ENCODE measurements at places on chromosomes 3 and 15.

GRCh38 chr3:176970770-176971169 lies 226.5 kb downstream of the TBL1XR1 start:
- DNase-seq: no peak

DNA sequence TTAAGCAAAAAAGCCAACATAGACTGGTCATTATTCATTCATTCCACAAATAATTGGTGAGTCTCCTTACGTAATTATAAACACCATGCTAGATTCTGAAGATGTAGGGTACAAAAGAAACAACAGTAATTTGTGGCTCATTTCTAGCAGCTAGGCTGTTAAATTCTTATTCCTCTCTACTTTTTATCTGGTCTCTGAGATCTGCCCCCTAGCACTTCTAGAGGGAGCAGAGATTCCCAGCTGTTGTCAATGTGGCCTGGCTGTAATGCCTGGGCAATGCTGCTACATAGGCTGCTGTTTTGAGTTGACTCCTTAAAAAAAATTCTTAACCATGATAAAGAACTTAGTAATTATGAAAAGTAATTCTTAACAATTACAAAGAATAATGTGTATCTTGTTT lies 434.9 kb upstream of the THRB start:
- no peak for DNase-seq

GRCh38 chr3:71651625-71652024 lies 68.1 kb upstream of the FOXP1 start:
- no peak for DNase-seq

DNA sequence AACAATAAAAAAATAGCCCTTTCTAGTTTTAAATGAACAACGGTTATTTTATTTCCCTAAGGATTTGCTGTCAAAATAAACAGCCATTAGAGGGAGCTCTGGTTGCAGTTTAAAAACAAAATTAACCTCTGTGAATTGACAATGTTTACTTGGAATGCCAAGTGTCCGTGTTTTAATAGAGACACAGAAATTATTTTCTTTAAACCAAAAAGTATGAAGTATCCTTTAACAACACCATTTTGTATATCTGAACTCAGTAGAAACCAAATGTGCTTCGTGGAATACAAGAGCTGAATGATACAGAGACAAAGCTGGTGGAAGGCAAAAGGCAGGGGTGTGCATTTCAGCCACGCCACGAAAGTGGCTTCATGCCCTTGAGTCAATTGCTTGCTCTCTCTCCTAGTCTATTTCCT lies 74.4 kb downstream of the MOBP start:
- no peak for DNase-seq

- no peak for DNase-seq
These were observed 8.8 kb upstream of the MUC20 start for GRCh38 chr3:195711813-195712534.

DNA sequence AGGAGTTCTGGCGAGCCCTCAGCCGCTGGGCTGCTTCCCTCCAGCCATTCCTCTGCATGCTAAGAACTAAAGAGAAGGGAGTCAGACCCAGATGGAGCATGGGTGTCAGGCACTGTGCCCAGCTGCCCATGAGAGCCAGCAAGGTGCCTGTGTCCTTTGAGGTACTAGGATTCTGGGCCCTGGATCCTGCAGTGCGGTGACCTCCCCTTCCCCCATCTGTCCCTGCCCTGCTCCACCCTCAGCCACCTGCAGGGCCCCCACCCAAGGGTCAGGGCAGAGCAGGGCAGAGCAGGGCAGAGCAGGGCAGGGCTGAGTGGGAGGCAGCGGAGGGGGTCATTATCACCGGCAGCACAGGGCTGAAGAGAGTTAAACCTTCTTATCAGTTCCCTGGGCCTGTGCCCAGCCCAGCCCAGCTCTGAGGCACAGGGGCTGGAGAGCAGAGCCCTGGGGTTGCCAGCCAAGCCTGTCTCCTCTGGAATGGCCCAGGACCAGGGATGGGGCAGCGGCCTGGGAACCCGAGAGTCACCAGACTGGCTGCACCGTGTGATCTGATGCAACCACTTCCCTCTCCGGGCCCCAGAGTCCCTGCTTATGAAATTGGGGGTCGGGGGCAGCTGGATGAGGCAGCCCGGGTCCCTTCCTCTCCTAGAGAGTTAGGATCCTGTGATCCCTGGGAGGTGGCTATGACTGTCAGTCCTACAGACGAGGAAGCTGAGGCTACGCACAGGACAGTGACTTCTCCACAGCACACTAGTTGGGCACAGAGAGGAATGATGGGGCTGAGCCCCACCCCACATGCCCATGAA lies 17.3 kb downstream of the ZDHHC19 start:
- peak; percentile 72 for DNase-seq

DNA sequence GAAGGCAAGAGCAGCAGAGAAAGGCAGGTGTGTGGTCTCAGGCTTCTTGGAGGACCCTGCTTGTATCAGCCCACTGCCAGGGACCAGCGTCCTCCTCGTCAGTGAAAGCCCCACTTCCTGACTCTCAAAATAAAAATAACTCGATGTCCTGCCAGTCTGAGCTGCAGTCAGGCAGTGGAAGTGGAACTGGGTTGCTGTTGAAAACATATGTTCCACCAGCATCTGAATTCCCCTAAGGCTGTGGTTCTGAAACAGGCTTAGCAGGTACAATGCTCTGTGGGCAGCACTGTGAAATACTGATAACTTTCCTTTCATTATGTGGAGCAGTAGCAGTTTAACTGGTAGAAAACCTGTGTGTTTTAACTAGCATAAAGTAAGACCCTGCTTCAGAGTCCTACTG lies 121.6 kb upstream of the EIF1B start:
- no peak for DNase-seq

DNA sequence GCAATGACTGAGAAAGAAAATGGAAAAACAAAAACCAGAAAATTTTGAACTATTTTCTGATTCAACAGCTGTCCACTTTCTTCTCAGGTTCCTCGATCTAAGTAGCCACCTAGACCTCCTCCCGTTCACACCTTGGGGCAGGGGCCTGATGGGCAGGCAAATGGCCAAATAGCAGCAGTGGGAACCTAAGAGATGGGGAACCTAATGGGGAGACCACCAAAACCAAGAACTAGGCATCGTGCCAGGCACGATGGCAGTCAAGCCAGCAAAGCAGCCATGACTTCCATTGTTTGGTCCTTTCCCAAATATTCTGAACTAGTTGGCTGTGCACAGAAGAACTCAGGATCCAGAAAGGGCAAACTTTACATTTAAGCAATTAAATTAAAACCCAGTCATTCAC lies 57.1 kb downstream of the CAPN7 start:
- DNase-seq: no peak

DNA sequence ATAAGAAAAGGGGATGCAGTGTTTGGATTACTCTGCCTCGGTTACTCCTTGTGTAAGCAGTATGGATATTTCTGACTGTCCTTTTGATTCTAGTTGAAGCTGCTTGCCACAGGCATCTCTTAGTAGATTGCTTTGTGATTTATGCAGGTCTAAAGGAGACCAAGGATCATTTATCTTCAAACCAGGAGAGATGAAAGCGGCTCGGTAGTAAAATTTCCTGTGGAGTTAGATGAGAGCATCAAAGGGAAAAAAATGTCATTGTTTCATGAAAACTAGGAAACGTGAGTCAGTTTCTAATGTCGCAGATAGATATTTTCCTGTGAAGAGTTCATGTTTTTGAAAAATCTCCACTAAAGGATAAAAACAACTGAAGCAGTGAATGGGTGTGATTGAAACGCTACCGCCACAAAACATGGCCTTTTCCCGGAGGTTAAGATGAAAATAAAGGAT lies 254.0 kb upstream of the TBL1XR1 start:
- DNase-seq: no peak

GRCh38 chr3:151869181-151869580 lies 4.3 kb upstream of the SUCNR1 start:
- no peak for DNase-seq

DNA sequence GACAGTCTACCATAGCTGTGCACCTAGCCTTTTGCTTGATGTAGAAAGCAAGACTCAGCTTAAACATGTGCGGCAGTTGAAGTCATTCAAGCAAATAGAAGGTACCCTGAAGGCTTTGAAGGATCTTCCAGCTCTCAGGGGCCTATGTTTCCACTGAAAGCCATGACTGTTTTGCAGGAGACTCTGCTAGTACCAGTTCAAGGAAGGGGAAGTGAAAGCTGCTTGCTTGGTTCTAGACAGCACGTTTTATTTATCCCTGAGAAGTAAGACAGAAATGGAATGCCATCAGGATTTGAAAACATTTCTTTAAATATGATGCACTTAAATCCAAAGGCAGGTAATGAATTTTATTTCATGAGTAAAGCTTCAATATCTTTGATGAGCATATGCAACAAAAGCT lies 311.4 kb downstream of the PDCD6IP start:
- DNase-seq: no peak

GRCh38 chr15:36903195-36903594 lies 197.2 kb downstream of the MEIS2 start:
- DNase-seq: no peak

Measured in left colon (tissue), 2 donors.